CD4-positive, alpha-beta T cell treated with Interleukin-17A for 4 hours (primary cell): ENCODE measurements at places on chromosomes 2 and 18.

DNA sequence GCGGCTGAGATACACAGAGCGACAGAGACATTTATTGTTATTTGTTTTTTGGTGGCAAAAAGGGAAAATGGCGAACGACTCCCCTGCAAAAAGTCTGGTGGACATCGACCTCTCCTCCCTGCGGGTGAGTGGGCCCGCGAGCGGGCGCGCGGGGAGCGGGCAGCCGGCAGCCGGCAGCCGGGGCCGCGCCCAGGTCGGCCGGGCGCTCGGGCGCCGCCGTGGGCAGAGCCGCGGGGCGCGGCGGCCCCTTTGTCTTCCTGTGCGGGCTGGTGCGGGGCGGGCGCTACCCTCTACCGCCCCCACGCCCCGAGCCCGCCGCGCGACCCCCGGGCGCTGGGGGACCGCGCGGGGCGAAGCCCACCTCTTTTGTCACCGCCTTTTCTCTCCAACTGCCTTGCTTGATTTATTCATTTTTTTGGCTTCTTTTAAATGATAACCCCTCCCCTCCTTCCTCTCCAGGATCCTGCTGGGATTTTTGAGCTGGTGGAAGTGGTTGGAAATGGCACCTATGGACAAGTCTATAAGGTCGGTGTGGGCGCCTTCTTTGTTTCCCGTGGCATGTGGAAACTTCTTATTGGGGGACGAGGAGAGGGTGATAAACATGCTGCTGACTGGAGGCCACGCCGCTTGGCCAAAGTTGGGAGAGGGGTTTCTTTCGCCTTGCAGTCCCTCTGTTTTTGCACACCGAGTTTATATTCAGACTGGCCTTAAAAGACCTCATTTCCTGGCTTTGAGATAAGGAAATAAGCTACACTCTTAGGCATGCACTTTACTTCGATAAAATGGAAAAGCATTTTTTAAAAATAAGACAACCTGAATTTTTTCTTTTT, 722 bp downstream of the MAP4K4 start:
- no peak for DNase-seq

GRCh38 chr2:39431592-39432316, 5.3 kb downstream of the MAP4K3 start:
- DNase-seq, result no peak

- DNase-seq, result no peak
Measured at GRCh38 chr2:128978212-128978611, 659.5 kb upstream of the HS6ST1 start.

DNA sequence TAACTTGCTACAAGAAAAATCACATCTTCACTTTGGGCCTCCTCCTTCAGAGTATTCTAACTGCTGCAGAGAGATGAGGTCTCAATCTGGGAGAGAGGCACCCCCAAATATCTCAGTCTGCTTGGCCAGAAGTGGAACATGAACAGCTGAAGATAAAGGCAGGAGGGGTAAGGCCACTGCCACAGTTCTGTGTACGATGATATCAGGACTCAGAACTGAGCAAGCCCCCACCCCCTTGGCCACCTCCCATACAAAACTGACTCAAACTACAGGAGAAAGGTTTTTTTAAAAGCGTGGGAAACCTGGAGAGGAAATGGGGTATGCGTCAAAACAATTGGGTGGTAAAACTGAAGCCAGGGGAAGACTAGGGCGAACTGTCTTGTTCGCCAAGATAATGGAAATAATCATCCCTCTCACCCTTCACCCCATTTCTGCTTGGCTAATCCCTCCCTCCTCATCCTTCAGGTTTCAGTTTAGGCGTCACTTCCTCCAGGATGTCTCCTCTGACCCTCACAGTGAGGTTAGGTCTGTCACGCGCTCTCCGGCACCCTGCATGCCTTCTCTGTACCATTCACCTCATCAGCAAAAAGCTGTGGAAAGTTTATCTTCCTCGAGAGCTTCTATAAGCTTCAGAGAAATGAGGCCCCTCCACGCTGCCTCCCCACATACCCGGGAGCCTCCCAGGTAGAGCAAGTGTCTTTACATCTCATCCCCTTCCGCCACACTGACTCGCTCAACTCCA, 64.4 kb downstream of the SFXN5 start:
- no peak for DNase-seq

GRCh38 chr2:118123561-118124232, 35.4 kb downstream of the INSIG2 start:
- DNase-seq, result no peak

- DNase-seq, result no peak
Measured at GRCh38 chr2:142300517-142300916, 169.7 kb upstream of the LRP1B start.
